ENCODE measurements at places on chromosomes 12 and 14.
A peak's percentile ranks its signal among the peaks of the same experiment; 100 is the strongest.

- no peak for DNase-seq
These were observed 172.2 kb upstream of the DDHD1 start for GRCh38 chr14:53325176-53325806.

GRCh38 chr14:21049271-21049673 is 7.1 kb downstream of the RNASE7 start:
- no peak for DNase-seq

DNA sequence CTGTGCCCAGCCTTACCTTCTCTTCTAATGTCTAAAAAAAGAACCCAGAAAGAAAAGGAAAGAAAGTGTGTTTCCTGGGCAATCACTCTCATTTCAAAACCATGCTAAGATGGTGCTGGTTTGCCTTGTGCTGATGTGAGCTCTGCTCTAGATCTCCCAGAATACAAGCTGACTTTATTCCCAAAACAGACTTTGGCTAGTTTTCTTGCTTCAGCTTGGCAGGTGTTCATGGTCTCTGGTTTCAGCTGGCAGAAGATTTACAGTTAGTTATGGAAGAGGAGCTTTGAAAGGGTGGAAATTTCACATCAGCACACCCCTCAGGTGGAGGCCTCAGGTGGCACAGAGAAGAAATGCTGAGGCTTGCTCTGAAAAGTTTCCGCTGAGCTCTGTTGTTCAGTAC is 34.4 kb downstream of the PPP1R36 start:
- DNase-seq, result peak; percentile 74

- peak; percentile 62 for DNase-seq
These were observed 148.1 kb upstream of the C14orf180 start for GRCh38 chr14:104431351-104431928.

DNA sequence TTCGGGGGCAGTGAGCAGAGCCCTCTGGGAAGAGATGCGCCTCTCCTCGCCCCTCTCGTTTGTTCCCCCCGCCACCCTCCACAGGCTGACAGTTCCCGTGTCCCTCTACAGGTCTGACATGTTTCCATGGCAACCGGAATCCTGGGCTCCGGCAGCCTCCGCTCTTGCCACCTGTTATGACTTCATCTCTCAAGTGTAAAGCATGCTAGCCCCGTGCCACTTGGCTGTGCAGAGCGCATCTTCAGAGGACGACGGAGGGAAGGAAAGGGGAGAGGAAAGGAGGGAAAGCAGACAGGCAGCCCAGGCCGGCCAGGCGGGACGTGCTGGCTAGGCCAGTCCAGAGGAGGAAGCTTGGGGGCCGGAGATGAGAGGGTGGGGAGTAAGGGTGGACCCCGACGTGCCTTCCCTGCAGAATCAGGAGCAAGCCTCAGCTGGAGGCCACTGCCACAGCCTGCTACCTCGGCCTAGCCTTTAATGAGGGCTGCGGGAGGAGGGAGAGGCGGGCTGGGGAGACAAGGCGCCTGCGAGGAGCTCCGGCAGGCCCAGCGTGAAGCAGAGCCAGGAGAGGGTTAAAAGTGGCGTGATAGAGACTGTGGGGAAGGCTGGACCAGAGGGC is 214.3 kb downstream of the DPF3 start:
- peak; percentile 88 for DNase-seq

DNA sequence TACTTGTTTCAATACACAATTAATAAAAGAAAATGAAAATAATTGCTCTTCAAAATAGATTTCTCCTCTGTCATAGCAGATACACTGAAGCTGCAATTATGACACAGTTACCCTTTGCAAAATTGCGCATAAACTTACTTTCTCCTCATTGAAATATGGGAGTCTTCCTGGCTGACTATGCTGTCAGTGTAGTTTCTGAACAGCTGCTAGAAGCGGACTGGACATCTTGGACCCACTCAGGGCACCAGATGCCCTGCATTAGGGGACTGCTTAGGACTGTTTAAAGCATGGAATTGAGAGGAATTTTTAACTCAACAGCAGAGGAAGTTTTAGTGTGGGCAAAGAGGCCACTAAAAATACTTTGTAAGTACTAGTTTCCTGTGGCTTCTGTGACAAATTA is 454.9 kb downstream of the ATP23 start:
- DNase-seq, result no peak

GRCh38 chr12:26979733-26980132 is 34.5 kb downstream of the TM7SF3 start:
- no peak for DNase-seq

DNA sequence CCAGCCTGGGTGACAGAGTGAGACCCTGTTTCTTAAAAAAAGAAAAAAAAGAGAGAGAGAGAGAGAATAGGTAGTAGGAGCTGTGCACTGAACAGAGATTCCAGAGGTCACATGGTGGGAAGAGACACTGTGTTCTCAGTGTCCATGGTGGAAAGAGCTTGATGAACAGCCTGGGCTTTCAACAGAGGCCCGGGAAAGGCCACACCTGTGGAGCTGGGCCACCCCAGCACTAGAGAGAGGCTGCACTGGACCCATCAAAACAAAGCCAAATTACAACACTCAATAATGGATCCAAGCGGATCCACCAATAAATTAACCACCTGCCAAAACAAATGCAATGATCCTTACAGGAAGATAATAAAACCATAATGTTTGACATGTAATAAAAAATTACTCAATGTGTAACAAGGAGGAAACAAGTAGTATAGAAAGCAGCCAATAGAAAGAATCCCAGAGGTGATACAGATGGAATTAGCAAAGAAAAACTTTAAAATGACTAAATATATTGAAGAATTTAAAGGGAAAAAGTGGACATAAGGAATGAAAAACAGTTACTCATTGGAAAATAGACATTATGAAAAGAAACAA is 44.8 kb upstream of the BCL2L14 start:
- DNase-seq, result no peak

- no peak for DNase-seq
These were observed 10.1 kb downstream of the TMEM119 start for GRCh38 chr12:108587826-108588225.

DNA sequence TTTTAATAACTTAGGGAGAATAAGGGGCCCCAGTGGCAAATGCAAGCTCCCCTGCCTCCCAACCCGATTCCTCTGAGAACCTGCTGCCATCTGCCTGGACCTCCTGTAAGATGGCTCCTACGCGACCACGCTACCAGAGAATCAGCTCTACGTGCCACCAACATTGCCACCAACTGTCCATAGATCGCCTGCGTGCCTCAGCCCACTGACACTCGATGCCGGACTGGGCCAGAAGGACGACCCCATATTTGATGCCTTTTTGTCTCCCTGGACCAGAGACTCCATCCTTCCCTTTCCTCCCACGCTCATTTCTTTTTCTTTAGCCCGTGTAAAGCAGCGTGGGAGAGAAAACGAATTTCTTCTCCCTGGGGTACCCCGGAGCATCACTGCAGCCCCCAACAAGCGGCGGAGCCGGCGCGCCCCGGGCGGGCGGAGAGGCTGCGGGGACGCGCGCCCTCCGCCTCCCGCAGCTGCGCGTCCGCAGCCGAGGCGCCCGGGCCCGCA is 565 bp upstream of the KLHL42 start:
- DNase-seq, result peak; percentile 60

DNA sequence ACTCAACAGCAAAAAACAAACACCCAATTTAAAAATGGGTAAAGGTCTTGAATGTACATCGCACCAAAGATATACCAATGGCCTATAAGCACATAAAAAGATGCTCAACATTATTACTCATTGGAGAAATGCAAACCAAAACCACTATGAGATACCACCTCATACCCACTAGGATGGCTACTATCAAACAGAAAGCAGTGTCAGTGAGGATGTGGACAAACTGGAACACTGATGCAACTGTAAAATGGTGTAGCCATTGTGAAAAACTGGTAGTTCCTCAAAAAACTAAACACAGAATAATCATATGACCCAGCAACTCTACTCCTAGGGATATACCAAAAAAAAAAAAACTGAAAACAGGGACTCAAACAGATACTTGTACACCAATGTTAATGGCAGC is 49.3 kb downstream of the CDK17 start:
- DNase-seq, result no peak

DNA sequence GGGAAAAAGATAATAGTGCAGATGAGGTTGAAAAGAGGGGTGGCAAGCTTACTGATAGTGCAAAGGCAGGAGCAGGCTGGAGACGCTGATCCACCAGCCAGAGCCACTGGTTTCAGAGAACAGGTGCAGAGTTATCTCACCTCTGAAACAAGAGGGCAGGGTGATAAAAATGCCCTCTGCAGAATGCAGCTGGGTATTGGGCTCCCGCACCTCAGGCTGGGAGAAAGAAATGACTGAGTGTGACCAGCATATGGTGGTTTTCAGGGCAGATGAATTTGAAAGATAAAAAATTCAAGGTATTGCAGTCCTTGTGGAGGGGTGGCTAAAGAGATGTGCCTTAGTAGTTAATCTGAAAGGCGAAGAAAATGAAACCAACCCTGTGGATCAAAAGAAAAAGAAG is 2.9 kb upstream of the TMEM30B start:
- DNase-seq, result no peak

DNA sequence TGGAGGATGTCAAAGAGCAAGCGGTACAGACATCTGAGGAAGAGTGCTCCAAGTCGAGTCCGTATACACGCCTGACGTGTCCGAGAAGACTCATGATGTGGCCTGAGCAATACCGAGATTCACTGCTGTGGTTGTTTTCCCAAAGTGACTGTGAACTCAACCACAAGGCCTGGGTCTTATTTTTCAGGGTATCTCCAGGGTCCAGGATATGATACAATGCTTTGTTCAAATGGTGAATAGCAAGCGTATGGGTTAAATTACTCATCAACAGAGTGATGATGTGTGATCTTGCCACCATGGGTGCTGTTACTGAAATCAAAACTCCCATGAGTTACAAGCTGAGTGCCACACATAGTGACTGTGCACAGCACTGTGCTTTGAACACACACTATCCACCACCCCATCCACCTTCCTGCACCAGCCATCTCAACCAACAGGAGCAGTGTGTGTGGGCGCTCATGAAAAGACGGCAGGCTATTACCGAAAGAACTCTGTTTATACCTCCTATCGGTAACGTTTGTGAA is 109.6 kb downstream of the BCAT1 start:
- no peak for DNase-seq

- DNase-seq, result no peak
These were observed 368.7 kb upstream of the GARIN6 start for GRCh38 chr12:99278899-99279298.

DNA sequence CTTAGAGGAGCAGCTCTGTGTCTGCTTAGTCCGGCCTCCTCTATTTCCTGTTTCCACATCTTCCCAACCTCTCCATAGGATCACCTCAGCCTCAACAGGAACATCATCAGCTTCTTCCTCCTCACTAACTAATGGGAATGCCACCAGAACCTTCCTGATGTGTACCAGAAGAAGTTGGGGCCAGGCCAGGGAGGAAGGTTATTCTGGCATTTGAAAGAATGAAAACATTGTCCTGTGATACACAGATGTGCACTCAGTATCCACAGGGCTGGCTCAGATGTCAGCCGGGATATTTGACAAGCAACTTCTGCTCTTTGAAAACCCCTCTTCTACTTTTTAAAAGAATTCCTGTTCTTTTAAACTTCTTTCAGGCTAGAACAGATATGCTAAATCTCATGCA is 63.6 kb downstream of the TMEM30B start:
- DNase-seq, result no peak

GRCh38 chr12:47735649-47736048 is 10.4 kb upstream of the ENDOU start:
- no peak for DNase-seq

DNA sequence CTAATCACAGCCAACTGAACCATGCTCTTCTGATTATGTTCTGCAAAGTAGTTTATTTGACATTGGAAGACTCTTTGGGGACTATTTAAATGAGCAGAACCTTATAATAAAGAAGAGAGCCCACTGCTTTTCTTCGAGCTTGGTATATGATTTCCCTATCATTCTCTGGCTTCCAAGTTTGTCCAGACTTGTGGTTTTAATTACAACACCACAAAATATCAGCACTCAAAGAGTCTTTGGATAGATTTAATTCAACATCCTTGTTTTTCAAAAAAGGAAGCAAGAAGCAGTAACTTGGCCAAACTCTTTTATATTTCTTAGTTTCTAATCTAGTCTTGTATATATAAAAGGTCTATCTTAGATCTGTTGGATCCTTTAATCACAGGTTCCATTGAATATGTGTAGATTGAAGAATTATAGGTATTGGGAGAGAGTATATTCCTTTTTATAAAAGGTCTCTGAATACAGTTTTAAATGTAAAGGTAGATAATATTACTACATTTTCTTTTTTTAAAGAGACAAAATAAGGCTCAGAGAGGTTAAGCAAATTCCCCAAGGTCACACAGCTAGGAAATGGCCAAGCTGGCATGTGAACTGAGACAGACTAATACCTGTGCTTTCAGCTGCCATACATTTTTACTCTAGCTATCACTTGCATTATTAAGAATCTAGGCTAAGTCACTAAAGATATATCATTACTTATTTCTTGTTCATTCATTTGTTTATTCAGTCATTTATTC is 172.8 kb downstream of the SSPN start:
- no peak for DNase-seq

All from kidney (tissue), 22 donors.